A549 treated with RU486 at 1 μM for 4 hours (cell line): ENCODE measurements at places on chromosomes 7 and 10. TPM values are rescaled to one million over a fixed set of nuclear protein-coding genes. Genes with fewer than 3 reads are reported as not detected.

Gene MYPN
- total RNA-seq = 2.3 to 3.3 TPM (median 2.5 TPM) in 5 replicates

Gene ASZ1
- not detected in 5 replicates for total RNA-seq

Gene ZNF316
- total RNA-seq = 8.5 to 15.7 TPM (median 14.6 TPM) in 5 replicates

Gene DLG5
- 26.6 to 33.4 TPM (median 30.6 TPM) in 5 replicates for total RNA-seq

Gene PNLIPRP2
- total RNA-seq = 0.10 to 0.32 TPM in 2 of 5 replicates, not detected in the others

Gene PAPSS2
- total RNA-seq = 18.7 to 25.1 TPM (median 22.7 TPM) in 5 replicates

Gene ZNF503
- 8.8 to 14.5 TPM (median 13.8 TPM) in 5 replicates for total RNA-seq

Gene UNCX
- 0.06 to 0.09 TPM (median 0.08 TPM) in 4 of 5 replicates, not detected in the other for total RNA-seq

Gene DTX2
- total RNA-seq = 29.0 to 42.9 TPM (median 41.7 TPM) in 5 replicates

Gene WNT8B
- total RNA-seq = 0.08 TPM in 1 of 5 replicates, not detected in the others

Gene PANK1
- 6.0 to 7.4 TPM (median 6.4 TPM) in 5 replicates for total RNA-seq

Gene TMEM184A
- 9.0 to 17.3 TPM (median 12.6 TPM) in 5 replicates for total RNA-seq

Gene CTAGE4
- 0.05 TPM in 1 of 5 replicates, not detected in the others for total RNA-seq

Gene CCL24
- 0.53 TPM in 1 of 5 replicates, not detected in the others for total RNA-seq

Gene C10orf88
- 5.0 to 11.0 TPM (median 8.9 TPM) in 5 replicates for total RNA-seq

Gene DENND2A
- total RNA-seq = 0.22 to 0.45 TPM (median 0.32 TPM) in 5 replicates

Gene FLNC
- total RNA-seq = 3.6 to 7.6 TPM (median 5.3 TPM) in 5 replicates

Gene TLL2
- 0.04 to 0.17 TPM (median 0.09 TPM) in 5 replicates for total RNA-seq

Gene VSTM4
- 0.29 to 0.44 TPM (median 0.36 TPM) in 5 replicates for total RNA-seq

Gene GPC2
- total RNA-seq = 0.54 to 1.1 TPM (median 0.96 TPM) in 5 replicates

Gene ASIC3
- total RNA-seq = 5.7 to 12.6 TPM (median 12.2 TPM) in 5 replicates

Gene CHST3
- 32.7 to 41.9 TPM (median 36.2 TPM) in 5 replicates for total RNA-seq

Gene LIPN
- total RNA-seq = not detected in 5 replicates

Gene PSMG3
- 82.9 to 114 TPM (median 108 TPM) in 5 replicates for total RNA-seq
